Stimulated activated CD4-positive, alpha-beta T cell treated with anti-CD3 and anti-CD28 coated beads, Interleukin-1b, Interleukin-23, amount 100 ng/mL, for 48 hours (primary cell): ENCODE measurements at places on chromosomes 12 and 14.

- peak; percentile 58 for DNase-seq
These were observed 199.7 kb downstream of the ANO2 start for GRCh38 chr12:5745251-5745888.

DNA sequence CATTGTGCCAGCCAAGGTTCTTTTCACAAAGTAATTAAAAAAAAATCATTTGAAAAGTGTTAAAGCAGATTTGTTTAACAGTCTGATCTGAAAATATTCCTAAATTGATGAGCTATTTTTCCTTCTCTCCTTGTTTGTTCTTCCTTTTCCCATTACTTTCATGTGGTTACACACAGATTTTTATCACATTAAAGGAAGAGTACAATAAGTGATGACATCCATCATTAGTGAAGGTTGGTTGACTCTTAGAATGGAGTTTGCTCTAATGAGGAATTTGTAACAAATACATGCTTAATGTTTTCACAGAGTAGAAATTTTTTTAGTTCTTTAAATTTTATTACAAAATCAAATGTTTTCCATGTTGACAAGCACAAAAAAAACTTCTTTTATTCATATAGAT lies 18.9 kb upstream of the TOMM20L start:
- DNase-seq: no peak

GRCh38 chr12:80364056-80364455 lies 80.0 kb upstream of the PTPRQ start:
- no peak for DNase-seq

DNA sequence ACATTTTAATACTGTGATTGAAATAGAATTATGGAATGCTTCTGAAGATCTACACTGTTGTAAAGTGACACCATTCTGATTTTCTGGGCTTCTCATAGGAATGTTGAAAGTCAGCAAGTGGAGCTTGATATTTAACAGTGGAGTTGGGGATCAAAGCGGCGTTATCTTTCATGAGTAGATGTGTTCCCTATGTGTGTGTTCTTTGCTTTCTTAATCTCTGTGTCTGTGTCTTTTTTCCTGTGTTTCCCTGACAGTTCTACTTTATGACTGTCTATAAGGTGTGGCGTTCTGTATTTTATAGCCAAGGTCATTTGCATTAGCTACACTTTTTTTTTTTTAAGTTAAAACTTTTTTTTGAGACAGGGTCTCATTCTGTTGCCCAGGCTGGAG lies 24.7 kb downstream of the SYNE2 start:
- no peak for DNase-seq

DNA sequence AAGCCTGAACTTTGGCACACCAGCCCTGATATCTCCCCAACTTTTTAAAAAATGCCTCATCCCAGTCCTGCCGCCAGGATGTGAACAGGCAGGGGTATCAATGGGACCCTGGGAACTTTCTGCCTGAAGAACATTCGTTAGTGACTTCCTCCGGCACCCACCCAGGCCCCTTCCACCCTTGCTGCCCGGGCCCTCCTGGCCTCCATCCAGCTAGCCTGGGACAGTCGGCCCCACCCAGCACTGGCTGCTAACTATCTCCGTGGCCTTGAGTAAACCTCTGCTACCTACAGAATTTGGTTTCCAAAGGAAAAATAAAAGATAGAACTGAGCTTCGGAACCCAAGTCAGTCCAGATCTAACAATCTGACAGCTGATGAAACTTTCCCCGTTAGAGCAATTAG lies 14.3 kb downstream of the SCARB1 start:
- DNase-seq: no peak

- DNase-seq: no peak
These were observed 219.1 kb downstream of the RBM19 start for GRCh38 chr12:113747017-113747416.

- DNase-seq: no peak
These were observed 14.8 kb downstream of the ASB2 start for GRCh38 chr14:93961620-93962019.

DNA sequence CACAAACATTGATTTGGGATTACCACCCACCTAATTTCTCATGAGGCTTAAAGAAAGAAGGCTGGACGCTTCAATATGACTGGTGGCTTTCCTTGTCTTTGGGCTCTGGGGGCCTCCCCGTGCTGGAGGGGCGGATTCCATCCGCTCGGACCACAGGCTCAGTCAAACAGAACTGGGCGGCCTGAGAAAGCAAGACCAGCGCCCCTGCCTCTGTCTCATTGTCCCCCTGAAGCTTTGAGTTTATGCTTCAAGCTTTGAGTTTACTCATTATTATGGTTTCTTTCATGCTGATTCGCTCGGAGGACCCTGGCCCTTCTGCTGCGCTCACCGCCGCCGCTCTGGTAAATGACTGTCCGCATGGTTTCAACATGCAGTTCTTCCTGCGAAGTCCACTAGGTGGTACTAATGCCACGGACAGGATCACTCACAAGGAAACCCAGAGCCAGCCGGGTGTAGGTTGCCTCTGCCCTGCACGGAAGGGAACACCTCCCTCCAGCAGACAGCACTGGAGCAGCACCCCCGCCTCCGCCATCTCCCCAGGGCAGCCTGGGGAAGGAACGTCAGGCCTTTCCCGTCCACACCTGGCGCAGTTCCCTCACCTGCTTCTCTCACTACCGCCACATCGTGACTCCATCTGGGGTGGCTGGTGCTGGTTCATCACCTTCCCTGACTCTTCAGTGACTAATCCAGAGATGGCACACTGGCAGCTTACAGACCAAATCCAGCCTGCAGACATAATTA lies 13.2 kb upstream of the TIGAR start:
- no peak for DNase-seq

GRCh38 chr12:124493809-124494750 lies 73.3 kb downstream of the NCOR2 start:
- peak; percentile 76 for DNase-seq
